Activated T-cell treated with anti-CD3 and anti-CD28 coated beads, Interleukin-2, amount 50 U/mL, for 72 hours (primary cell): ENCODE measurements at places on chromosomes 6 and 20. TPM values are rescaled to one million over a fixed set of nuclear protein-coding genes. Genes with fewer than 3 reads are reported as not detected.

DNA sequence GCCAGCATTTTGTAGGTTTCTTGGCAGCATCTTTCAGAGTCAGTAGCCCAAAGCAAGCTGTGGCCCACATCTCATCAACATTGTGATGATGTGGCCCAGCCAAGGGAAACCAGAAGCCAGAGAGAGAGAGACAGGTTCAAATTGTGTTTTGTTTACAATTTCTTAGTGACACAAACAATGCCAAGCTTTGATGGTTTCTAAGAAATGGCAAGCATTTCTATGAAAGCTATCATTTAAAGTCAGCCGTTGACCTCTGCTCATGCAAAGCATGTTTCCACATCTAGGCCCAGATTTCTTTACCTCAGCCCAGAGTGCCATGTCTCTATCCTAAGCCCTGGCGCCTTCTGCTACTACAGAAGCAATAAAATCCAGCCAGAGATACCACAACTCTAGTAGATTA, 32.9 kb downstream of the GCM1 start:
- H3K27me3 ChIP-seq, result peaks cover 15% of the 10 kb centered on the region
- peaks cover 8% of the 10 kb centered on the region for H3K4me1 ChIP-seq
- H3K27ac ChIP-seq, result no peak overlapping the region
- DNase-seq, result no peak
- no peak overlapping the region for H3K4me3 ChIP-seq

- no peak for DNase-seq
- H3K4me1 ChIP-seq, result no peaks in the 10 kb centered on the region
- no peak overlapping the region for H3K27ac ChIP-seq
- H3K36me3 ChIP-seq, result no peaks in the 10 kb centered on the region
These were observed 753.3 kb upstream of the MARCKS start for GRCh38 chr6:113103634-113104361.

GRCh38 chr6:158161566-158162254, 6.4 kb downstream of the SERAC1 start:
- H3K4me3 ChIP-seq, result no peak overlapping the region
- H3K27ac ChIP-seq, result no peak overlapping the region
- H3K36me3 ChIP-seq, result peaks cover under 1% of the 10 kb centered on the region
- H3K4me1 ChIP-seq, result peaks cover 32% of the 10 kb centered on the region
- no peak for DNase-seq

DNA sequence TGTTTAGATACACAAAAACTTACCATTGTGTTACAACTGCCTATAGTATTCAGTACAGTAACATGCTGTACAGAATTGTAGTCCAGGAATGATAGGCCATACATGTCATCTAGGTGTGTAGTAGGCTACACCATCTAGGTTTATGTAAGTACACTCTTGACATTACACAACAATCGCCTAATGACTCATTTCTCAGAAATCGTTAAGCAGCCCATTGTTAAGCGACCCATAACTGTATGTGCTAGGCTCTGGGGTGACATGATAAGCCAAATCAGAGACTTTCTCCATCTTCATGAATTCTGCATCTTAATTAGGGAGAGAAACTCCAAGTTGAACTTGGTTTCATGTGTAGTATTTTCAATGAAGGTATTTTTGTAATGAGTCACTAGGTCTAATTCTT, 17.2 kb downstream of the STK35 start:
- DNase-seq, result peak; percentile 36
- H3K4me3 ChIP-seq, result peak overlapping the region; percentile 61
- H3K36me3 ChIP-seq, result peaks cover 27% of the 10 kb centered on the region
- H3K27me3 ChIP-seq, result no peaks in the 10 kb centered on the region
- H3K4me1 ChIP-seq, result peaks cover 59% of the 10 kb centered on the region

DNA sequence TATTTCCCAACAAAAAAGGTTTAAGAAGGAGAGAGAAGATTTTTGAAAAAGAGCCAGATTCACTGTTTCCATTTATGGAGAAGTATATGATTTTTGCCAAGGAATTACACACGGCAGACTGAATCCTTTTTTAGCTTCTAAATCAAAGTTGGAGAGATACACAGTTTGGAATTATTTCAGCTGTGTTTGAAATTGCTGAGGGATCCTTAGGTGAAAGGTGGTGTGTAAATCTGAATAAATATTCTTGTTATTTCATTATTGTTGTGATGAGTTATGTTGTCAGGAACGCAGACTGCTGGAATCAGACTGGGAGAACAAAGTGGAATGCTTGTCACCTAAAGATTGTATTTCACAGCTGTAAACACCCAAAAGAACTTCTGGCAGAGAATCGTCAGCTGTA, 168.5 kb upstream of the AKIRIN2 start:
- H3K36me3 ChIP-seq, result no peaks in the 10 kb centered on the region
- peaks cover 23% of the 10 kb centered on the region for H3K27me3 ChIP-seq
- no peak overlapping the region for H3K27ac ChIP-seq
- no peak overlapping the region for H3K4me3 ChIP-seq

GRCh38 chr6:12007887-12008286, 4.2 kb upstream of the HIVEP1 start:
- H3K4me3 ChIP-seq, result peak overlapping the region; percentile 99
- no peak for DNase-seq

- peaks cover 51% of the 10 kb centered on the region for H3K4me1 ChIP-seq
- H3K4me3 ChIP-seq, result no peak overlapping the region
- H3K27me3 ChIP-seq, result no peaks in the 10 kb centered on the region
- peaks cover 2% of the 10 kb centered on the region for H3K36me3 ChIP-seq
These were observed 11.5 kb downstream of the MAPK14 start for GRCh38 chr6:36039112-36039511.

DNA sequence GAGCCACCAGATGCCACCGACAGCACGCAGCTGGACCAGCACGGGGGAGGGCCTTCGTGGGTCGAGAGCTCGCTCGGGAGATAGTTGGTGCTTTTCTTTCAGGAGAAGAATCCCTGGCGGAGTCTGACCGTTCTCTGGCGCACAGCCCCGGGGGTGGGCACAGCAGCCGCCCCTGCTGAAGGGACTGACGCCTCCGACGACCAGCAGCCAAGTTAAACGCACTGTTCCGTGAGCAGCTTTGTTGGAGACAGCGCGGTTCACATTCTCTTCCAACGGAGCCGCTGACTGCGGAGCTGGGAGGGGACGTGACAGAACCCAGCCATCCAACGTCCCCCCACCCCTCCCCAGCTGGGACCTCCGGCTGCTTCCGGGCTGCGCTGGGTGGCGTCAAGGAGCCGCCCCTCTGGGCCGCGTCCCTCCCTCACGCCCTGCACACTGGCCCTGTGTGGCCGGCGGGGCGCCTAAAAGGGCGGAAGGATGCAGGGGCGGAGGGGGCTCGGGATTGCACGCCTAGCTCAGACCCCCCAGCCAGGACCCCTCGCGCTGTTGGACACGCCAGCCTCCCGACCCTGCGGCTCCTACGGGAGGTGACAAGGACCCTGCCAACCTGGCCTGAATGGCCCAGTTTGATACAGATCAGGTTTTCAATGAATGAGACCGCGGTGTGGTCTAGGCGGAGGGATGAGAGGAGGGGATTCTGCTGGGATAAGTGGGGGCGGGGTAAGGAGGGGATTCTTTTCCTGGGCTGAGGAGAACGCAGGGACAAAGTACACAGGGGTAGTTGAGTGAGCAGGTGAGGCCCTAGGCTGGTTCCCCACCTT, 36.4 kb upstream of the KHDC1 start:
- H3K4me1 ChIP-seq, result no peaks in the 10 kb centered on the region
- DNase-seq, result no peak
- no peaks in the 10 kb centered on the region for H3K27me3 ChIP-seq

DNA sequence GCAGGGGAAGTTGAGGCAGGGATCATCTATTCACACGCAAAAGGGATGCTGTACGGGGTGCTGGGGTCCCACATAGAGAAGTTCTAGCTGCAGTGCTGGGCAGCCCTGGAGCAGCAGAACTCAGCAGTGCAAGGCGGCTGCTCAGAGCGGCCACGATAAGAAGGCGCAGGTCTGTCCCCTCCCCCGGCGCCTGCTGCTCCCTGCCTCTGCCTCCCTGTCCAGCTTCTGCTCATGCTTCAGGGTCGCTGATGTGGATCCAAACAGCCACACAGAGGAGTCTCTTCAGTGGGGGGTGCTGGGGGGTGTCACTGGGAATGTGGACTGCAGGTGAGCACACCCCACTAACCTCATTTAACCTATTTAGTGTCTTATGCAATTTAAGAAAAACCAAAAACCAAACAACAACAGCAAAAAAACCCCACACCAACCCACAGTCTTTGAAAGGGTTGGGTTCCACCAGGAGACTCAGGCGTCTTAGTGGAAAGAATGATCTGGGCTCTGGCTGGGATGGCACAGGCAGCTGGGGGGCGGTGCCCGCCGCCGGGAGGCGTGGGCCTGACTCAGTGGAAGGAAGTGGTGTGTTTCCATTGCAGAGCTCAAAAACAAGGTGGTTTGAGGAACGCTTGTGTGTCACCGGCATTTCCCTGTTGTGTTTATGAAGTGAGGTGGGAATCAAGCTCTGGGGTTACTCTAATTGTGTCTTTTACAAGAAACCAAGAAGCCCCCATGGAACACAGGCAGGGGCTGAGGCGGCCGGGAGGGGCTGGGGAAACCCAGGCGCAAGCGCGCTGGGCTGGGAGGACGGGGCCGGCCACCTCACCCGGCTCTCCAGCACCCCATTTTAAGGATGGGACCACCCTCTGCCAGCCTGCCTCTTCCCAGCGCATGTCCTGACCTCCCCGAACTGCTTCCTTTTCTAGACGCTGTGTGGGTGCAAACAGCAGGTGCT, 55.1 kb downstream of the IRF4 start:
- peak overlapping the region; percentile 94 for H3K27ac ChIP-seq
- DNase-seq, result peak; percentile 95
- H3K36me3 ChIP-seq, result peaks cover 13% of the 10 kb centered on the region
- peak overlapping the region; percentile 79 for H3K4me3 ChIP-seq
- peaks cover 57% of the 10 kb centered on the region for H3K4me1 ChIP-seq

- no peak overlapping the region for H3K27ac ChIP-seq
- no peak overlapping the region for H3K4me3 ChIP-seq
- peaks cover 47% of the 10 kb centered on the region for H3K27me3 ChIP-seq
- no peaks in the 10 kb centered on the region for H3K36me3 ChIP-seq
- H3K4me1 ChIP-seq, result peaks cover 22% of the 10 kb centered on the region
These were observed 61.9 kb upstream of the ATXN1 start for GRCh38 chr6:16822975-16823717.

The SMLR1 gene
- total RNA-seq, result not detected

The PLTP gene
- 8.9 TPM for total RNA-seq

The ZNF165 gene
- 5.1 TPM for total RNA-seq

The BPIFB2 gene
- total RNA-seq, result not detected

The SAPCD1 gene
- 15.7 TPM for total RNA-seq
